ENCODE measurements at places on chromosomes 12 and 14. TPM values are rescaled to one million over a fixed set of nuclear protein-coding genes. Genes with fewer than 3 reads are reported as not detected.

DNA sequence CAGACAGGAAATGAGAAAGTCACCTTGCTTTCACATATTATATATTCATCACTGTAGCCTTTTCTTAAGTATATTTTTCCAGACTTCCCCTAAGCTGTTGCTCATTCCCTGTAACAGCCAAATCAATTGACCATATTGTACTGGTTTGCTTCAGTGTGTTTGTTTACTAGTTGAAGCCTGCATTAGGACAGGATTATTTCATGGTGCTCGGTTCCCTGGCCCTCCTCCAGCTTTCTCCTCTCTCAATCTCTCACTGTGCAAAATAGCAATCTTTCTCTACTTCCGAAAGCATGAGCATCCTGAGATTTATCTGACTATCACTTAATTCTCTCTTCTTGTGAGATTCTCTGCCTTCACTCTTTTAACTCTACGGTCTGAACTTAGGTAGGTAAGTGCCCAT, 2.4 kb downstream of the SLC35F4 start:
- H3K27ac ChIP-seq, result no peak overlapping the region
- H3K27me3 ChIP-seq, result peaks cover 32% of the 10 kb centered on the region
- H3K4me1 ChIP-seq, result no peaks in the 10 kb centered on the region
- DNase-seq, result no peak
- H3K36me3 ChIP-seq, result no peaks in the 10 kb centered on the region

- peak overlapping the region; percentile 93 for H3K27ac ChIP-seq
- peaks cover 40% of the 10 kb centered on the region for H3K4me1 ChIP-seq
- no peak for DNase-seq
- H3K4me3 ChIP-seq, result peak overlapping the region; percentile 96
- H3K36me3 ChIP-seq, result peaks cover 9% of the 10 kb centered on the region
Observed at GRCh38 chr14:95536036-95536593, 1.3 kb downstream of the GLRX5 start.

DNA sequence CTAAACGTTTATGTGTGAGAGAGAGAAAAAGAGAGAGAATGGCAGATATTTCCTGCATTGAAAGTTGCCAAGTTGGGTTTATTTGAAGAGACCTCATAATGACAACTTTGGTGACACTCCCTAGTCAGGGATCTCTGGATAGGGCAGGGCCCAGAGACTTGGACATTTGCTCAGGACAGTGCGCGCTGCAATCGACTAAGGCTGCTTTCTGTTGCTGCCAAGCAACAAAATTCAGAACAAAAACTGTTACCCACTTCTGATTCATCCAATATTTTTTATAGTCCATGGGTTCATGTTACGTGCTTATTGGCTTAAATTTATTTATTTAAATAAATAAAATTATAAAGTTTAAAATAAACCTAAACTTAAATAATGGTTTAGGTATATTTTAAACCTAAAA, 34.2 kb downstream of the PTGER2 start:
- no peaks in the 10 kb centered on the region for H3K27me3 ChIP-seq
- H3K27ac ChIP-seq, result no peak overlapping the region
- no peak overlapping the region for H3K4me3 ChIP-seq
- H3K36me3 ChIP-seq, result peaks cover 37% of the 10 kb centered on the region
- H3K4me1 ChIP-seq, result peaks cover 45% of the 10 kb centered on the region
- DNase-seq, result no peak

Gene GALNT16
- total RNA-seq, result not detected

DNA sequence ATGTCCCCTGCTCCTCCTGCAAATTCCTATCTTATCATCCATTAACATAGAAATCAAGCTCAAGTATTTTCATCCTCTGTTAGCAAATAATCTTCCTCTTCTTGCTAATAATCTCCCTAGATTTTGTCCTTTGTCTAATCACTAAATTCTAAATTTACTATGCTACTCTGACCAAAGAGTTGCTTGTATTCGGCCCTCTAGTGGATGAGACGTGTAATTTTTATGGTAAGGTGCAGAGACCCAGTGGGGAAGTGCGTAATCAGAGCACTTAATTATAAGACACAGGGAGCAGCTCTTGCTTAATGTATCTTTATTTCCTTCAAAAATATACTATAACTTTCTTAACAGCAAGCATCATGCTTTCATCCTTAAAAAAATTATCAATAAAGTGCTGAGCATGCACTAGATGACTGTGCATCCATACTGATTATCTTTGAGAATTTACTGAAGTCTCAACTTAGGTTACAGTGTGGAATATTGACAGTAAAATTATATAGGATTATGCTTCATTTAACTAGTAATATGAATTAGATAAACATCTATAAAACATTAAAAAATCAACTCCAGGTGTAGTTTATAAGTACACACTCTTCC, 212.6 kb downstream of the SLC16A7 start:
- no peak overlapping the region for H3K4me3 ChIP-seq
- no peak for DNase-seq
- no peaks in the 10 kb centered on the region for H3K27me3 ChIP-seq

GRCh38 chr14:55711175-55711811, 131.3 kb downstream of the KTN1 start:
- H3K27ac ChIP-seq, result no peak overlapping the region
- H3K27me3 ChIP-seq, result no peaks in the 10 kb centered on the region
- no peaks in the 10 kb centered on the region for H3K4me1 ChIP-seq
- no peak for DNase-seq

- H3K27me3 ChIP-seq, result no peaks in the 10 kb centered on the region
- H3K4me3 ChIP-seq, result peak overlapping the region; percentile 93
- H3K36me3 ChIP-seq, result peaks cover 2% of the 10 kb centered on the region
- peak overlapping the region; percentile 95 for H3K27ac ChIP-seq
Observed at GRCh38 chr14:77032844-77033621, 4.5 kb upstream of the IRF2BPL start.

Gene PDZRN4
- total RNA-seq, result not detected

Gene HOMEZ
- 12.8 TPM for total RNA-seq

- H3K27me3 ChIP-seq, result peaks cover 4% of the 10 kb centered on the region
- no peaks in the 10 kb centered on the region for H3K36me3 ChIP-seq
- no peak for DNase-seq
Observed at GRCh38 chr12:65518771-65519170, 240.3 kb downstream of the MSRB3 start.

Gene FAM234B
- 5.1 TPM for total RNA-seq

GRCh38 chr12:67651132-67651695, 2.7 kb downstream of the DYRK2 start:
- peak overlapping the region; percentile 94 for H3K4me3 ChIP-seq
- DNase-seq, result no peak
- H3K27ac ChIP-seq, result peak overlapping the region; percentile 93
- H3K27me3 ChIP-seq, result peaks cover 4% of the 10 kb centered on the region

Measured in activated naive CD8-positive, alpha-beta T cell treated with anti-CD3 and anti-CD28 coated beads, Interleukin-2, amount 10 ng/mL, durations not matched to agents 7 days and 5 days (primary cell).